ENCODE measurements at places on chromosomes 11 and 22.

DNA sequence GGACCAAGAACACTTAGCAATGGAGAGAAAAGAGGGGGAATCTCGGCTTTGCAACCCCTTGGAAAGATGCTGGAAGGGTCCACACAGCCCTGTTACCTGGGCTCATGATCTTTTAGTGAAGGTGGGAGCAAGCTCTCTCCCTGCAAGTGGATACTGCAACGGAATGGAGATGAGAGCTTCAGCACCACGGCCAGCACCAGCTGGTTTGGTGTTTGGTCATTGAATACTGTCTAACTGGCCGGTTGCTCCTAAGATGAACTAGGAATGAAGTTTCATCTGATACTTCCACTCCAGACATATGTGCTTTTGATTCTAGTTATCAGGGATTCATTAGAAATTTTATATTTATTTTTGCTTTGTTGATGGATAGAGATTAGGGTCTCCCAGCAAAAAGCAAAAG, 16.3 kb downstream of the HTR3A start:
- peak; percentile 74 for DNase-seq

- DNase-seq = no peak
Measured at GRCh38 chr11:49432242-49432848, 223.9 kb upstream of the FOLH1 start.

DNA sequence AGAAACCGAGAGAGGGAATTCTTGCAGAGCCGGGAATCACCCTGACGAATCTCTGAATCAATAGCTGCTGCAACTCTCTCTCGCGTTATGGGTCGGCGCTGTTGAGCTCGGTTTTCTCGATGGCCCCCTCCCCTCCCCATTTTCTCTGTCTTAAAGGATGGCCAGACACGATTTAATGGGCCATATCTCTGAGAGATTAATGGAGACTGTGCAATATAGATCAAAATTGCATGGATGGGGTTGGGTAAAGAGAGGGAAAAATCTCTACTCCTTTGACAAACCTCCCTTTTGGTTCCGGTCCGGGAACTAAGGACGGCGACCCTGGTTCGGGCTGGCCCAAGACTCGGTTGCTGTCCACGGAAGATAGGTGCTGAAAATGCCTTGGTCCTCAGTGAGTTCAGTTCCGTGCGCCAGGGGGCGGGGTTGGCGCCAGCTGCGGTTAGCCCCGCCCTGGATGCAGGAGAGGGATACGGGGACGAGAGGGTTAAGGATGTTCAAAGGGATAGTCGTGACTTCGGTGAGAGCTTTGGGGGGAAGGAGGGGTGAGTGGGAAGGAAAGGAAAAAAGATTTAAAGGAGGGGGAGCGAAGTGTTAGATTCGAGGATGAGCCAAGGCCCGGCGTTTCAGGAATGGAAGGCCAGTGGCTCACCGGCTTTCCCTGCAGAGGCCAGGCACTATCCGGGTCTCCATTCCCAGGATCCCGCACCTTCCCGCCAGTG, 103.6 kb upstream of the HSD17B12 start:
- peak; percentile 65 for DNase-seq

- peak; percentile 98 for DNase-seq
Measured at GRCh38 chr11:73980001-73980961, 2.4 kb downstream of the UCP2 start.

GRCh38 chr11:110808248-110808647, 96.0 kb upstream of the ARHGAP20 start:
- peak; percentile 90 for DNase-seq

GRCh38 chr22:29275819-29276565, 7.9 kb downstream of the EWSR1 start:
- DNase-seq = no peak

DNA sequence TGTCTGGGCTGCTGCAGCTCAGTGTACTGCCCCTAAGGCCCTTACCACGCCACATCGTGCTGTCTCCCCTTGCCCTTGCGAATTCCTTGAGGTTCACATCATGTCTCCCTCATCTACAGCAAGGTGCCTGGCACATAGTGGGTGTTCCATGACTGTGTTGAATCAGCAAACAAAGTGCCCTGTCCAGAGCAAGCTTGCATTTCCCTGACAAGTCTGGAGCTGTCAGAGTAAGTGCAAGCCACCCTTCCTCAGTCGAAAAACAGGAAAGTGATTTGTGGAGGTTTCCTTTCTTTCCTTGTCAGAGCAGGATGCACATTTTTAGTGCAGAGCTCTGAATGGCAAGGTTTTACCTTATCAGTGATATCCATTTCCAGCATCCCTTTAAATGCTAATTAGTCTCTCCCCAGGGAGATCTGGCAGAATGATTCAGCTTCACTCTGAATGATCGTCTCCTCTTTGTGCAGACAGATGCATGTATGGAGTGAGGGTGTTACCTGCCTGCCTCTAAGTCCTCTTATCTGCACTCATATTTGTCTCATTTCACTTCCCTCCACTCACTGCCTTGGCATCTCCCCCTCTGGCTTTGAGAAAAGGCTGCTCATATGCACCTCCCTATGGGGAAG, 331.2 kb downstream of the TMEM135 start:
- no peak for DNase-seq

- DNase-seq = no peak
Measured at GRCh38 chr11:65559535-65559934, 1.4 kb upstream of the LTBP3 start.
